ENCODE measurements at places on chromosomes 12 and 14. TPM values are rescaled to one million over a fixed set of nuclear protein-coding genes. Genes with fewer than 3 reads are reported as not detected.

- DNase-seq: no peak
Observed at GRCh38 chr12:119989361-119989730, 310 bp downstream of the BICDL1 start.

DNA sequence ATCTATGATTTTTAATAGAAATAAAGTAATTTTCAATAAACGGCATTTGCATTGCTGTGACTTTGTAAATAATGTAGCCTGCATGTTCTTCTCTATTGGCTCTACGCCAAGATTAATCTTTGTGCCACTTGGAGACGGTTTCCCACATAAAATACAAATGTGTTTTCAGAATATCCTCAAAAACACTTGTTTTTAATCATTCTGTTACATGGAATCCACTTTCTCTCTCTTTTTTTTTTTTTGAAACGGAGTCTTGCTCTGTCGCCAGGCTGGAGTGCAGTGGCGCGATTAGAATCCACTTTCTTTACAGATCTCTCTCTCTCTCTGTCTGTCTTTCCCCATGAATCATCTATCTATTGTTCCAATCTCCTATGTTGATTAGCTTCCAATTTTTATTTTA, 22.8 kb upstream of the SSPN start:
- DNase-seq: no peak

Gene OASL
- total RNA-seq: not detected

DNA sequence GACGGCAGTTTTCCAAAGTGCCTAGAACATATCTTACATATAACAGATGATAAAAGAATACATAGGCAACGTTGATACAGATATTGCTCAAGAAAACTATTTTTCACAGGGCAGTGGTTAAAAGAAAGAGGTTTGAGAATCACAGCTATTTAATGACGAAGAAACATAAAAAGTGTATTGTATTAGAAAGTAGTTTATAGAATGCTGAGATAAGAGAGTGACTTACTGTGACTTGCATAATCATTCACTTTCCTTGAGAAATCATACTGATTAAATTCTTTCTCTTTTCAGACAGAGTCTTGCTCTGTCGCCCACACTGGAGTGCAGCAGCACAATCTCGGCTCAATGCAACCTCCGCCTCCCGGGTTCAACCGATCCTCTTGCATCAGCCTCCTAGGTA, 57.7 kb downstream of the PPP1R12A start:
- no peak for DNase-seq

Gene BCL2L14
- total RNA-seq: not detected

Gene RGS6
- 7.4 TPM for total RNA-seq

Data from uterus (tissue), 4 donors.